Kidney (tissue), 22 donors: ENCODE measurements at places on chromosomes 3 and 15. TPM values are rescaled to one million over a fixed set of nuclear protein-coding genes. Genes with fewer than 3 reads are reported as not detected.

The PLA2G4D gene
- total RNA-seq: not detected

The PAQR5 gene
- 51.3 TPM for total RNA-seq

GRCh38 chr3:187296911-187297310 is 5.4 kb upstream of the MASP1 start:
- no peak overlapping the region for H3K27ac ChIP-seq
- no peaks in the 10 kb centered on the region for H3K36me3 ChIP-seq
- no peak overlapping the region for H3K4me3 ChIP-seq

- peak within 1 kb of the TSS; percentile 84 for H3K27ac ChIP-seq
- H3K4me1 ChIP-seq: peaks cover 21% of the 10 kb centered on the region
- no peaks in the 10 kb centered on the region for H3K36me3 ChIP-seq
- DNase-seq: peak; percentile 50
- H3K27me3 ChIP-seq: no peaks in the 10 kb centered on the region
Measured at GRCh38 chr3:127822041-127822681, at the start of gene MGLL. Gene MGLL, minus strand, starts transcription at chr3:127822515. Its CDS starts 197 bp downstream, at chr3:127822318.

DNA sequence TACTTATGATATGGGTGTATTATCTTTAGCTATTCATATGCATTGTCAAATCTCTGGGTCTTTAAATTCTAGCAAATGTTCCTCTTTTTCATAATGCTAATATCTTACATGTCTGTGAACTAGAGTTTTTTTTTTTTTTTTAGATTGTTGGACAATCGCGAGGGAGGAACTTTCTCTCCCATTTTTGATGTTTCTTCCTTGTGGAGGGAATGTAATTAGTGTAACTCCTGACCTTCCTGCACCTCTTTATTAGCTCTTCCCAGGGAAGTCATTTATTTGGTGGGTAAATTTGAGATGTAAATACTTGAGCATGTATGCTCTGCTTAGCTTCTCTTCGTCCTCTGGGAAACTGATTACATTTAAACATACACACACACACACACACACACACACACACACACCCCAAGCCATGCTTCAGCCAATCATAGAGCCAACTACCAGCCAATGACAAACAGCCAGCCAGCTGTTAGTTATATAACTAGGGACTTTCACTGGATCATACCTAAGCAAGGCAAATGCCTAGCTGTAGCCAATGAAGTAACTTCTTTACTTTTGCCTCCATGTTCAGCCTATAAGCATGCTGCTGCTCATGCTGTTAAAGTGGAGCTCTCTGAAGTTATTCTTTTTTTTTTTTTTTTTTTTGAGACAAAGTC is 8.3 kb upstream of the USP8 start:
- DNase-seq: no peak
- H3K27me3 ChIP-seq: no peaks in the 10 kb centered on the region
- no peaks in the 10 kb centered on the region for H3K4me1 ChIP-seq
- no peak overlapping the region for H3K4me3 ChIP-seq
- no peak overlapping the region for H3K27ac ChIP-seq

DNA sequence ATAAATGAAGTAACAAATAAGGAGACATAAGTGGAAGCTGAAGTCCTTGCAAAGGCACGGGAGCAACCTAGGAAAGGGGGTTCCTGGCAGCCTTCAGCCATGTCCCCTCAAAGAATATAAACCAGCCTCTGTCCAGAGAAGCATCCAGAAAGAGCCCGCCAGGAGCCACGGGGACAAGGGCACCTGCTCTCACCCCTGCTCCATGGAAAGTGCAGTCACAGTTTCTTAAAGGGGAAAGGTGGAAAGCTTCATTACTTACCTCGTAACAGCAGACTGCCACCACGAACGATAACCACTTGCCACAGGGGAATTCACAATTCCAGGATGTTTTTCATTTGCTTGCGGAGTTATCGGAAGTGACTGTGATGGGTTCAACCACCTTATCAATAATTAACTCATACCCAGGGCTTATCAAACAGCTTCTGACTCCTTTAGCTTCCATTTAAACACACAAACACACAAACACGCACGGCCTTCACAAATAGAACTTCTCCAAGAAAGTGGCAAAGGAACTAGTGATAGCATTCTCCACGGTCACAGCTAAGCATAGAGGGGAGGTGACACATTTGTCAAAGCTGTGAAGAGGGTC is 134.2 kb upstream of the IGF1R start:
- no peaks in the 10 kb centered on the region for H3K4me1 ChIP-seq
- no peak overlapping the region for H3K27ac ChIP-seq
- no peak for DNase-seq
- no peaks in the 10 kb centered on the region for H3K36me3 ChIP-seq

GRCh38 chr15:68383161-68384074 is 48.5 kb downstream of the ITGA11 start:
- H3K27me3 ChIP-seq: no peaks in the 10 kb centered on the region
- no peak overlapping the region for H3K27ac ChIP-seq
- H3K4me1 ChIP-seq: no peaks in the 10 kb centered on the region
- H3K36me3 ChIP-seq: no peaks in the 10 kb centered on the region

The GAP43 gene
- total RNA-seq: 0.19 TPM

The CHRD gene
- 16.8 TPM for total RNA-seq

GRCh38 chr3:3648988-3649679 is 150.1 kb upstream of the LRRN1 start:
- H3K36me3 ChIP-seq: no peaks in the 10 kb centered on the region
- DNase-seq: no peak
- H3K27ac ChIP-seq: no peak overlapping the region
- H3K27me3 ChIP-seq: no peaks in the 10 kb centered on the region

DNA sequence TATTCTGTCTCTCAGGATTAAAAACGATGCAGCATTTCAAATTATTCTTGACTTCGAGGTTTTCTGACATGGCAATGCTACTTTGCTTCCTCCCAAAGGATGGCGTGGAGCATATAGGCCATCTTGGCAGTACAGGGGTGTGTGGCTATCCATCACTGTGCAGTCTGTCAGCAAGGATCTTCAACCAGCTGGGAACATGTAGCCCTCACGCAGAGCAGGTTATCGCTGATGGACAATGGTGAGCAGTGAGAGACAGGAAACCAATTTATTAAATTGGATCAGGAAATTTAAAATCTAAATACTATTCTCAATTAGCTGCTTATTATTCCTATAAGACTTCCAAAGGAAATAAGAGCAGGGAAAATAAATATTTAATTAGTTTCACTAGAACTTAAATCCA is 615.3 kb downstream of the OTOL1 start:
- H3K4me3 ChIP-seq: no peak overlapping the region
- no peaks in the 10 kb centered on the region for H3K4me1 ChIP-seq
- DNase-seq: no peak
- no peaks in the 10 kb centered on the region for H3K36me3 ChIP-seq

- no peaks in the 10 kb centered on the region for H3K27me3 ChIP-seq
- H3K27ac ChIP-seq: no peak overlapping the region
- H3K4me3 ChIP-seq: no peak overlapping the region
- H3K36me3 ChIP-seq: no peaks in the 10 kb centered on the region
- no peaks in the 10 kb centered on the region for H3K4me1 ChIP-seq
Measured at GRCh38 chr3:62922326-62922725, 47.1 kb upstream of the CADPS start.

- H3K27me3 ChIP-seq: no peaks in the 10 kb centered on the region
- H3K4me1 ChIP-seq: no peaks in the 10 kb centered on the region
- H3K27ac ChIP-seq: no peak overlapping the region
- no peak for DNase-seq
Measured at GRCh38 chr3:98730338-98730737, 32.8 kb upstream of the ST3GAL6 start.

The ZNF860 gene
- total RNA-seq: 5.9 TPM

- no peak overlapping the region for H3K4me3 ChIP-seq
- no peaks in the 10 kb centered on the region for H3K4me1 ChIP-seq
- no peak for DNase-seq
- no peaks in the 10 kb centered on the region for H3K36me3 ChIP-seq
Measured at GRCh38 chr15:79349525-79349924, 38.6 kb downstream of the TMED3 start.

GRCh38 chr15:62502451-62502850 is 337.4 kb upstream of the C2CD4B start:
- no peak overlapping the region for H3K4me3 ChIP-seq
- no peaks in the 10 kb centered on the region for H3K4me1 ChIP-seq
- no peak for DNase-seq
- no peaks in the 10 kb centered on the region for H3K27me3 ChIP-seq

The BOC gene
- 22.2 TPM for total RNA-seq

- peak; percentile 28 for DNase-seq
- H3K27ac ChIP-seq: no peak overlapping the region
- no peak overlapping the region for H3K4me3 ChIP-seq
- H3K27me3 ChIP-seq: no peaks in the 10 kb centered on the region
Measured at GRCh38 chr3:13308380-13308801, 111.7 kb downstream of the NUP210 start.

DNA sequence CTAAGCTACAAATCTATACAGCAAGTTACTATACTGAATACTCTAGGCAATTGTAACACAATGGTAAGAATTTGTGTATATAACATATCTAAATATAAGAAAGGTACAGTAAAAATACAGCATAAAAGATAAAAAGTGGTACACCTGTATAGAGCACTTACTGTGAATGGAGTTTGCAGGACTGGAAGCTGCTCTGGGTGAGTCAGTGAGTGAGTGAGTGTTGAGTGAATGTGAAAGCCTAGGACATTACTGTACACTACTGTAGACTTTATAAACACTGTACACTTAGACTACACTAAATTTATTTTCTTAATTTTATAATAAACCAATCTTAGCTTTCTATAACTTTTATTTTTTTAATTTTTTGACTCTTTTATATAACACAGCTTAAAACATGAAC is 123.1 kb downstream of the ZMAT3 start:
- no peaks in the 10 kb centered on the region for H3K27me3 ChIP-seq
- H3K4me3 ChIP-seq: no peak overlapping the region
- H3K4me1 ChIP-seq: no peaks in the 10 kb centered on the region
- H3K27ac ChIP-seq: no peak overlapping the region
- H3K36me3 ChIP-seq: no peaks in the 10 kb centered on the region
- no peak for DNase-seq

DNA sequence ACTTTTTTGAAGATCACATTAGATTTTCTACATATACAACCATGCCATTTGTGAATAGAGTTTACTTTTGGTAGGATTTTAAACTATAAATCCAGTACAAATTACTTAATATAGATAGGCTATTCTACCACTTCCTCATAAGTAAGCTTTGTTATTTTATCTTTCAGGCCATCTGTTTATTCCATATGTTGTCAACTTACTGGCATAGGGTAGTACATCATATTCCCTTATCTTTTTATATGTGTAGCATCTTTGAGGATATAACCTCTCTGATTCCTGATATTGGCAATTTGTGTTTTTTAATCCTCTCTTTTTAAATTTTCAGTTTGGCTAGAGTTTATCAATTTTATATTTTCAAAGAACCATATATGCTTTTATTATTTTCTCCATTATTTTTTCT is 515.4 kb downstream of the DIPK2A start:
- H3K4me3 ChIP-seq: no peak overlapping the region
- no peaks in the 10 kb centered on the region for H3K36me3 ChIP-seq
- H3K27me3 ChIP-seq: no peaks in the 10 kb centered on the region
- no peaks in the 10 kb centered on the region for H3K4me1 ChIP-seq

DNA sequence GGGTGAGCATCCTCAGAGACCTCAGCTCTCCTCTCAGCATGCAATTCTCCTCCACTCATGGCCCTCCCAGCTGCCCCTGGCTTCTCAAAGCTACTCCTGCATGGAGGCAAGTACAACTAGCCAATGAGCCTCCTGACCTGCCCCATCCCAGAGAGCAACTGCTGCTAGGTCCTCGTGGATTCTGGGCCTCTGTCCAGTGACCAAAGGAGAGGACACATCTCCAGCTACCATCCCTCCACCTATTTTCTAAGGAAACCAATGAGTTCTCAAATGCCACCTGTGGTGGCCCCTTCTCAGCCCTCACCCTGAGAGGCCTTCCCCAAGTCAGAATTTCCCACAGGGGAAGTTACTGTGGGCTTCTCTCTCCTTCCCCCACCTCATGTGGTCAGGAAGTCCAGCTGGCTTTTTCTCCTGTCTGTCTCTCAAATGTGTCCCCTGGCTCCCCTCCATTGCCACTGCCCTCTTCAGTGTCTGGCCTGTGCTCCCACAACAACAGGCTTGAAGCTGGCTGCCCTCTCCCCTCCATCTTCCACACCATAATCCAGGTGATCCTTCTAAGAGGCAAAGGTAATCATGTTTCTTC is 43.0 kb downstream of the LIPC start:
- H3K27me3 ChIP-seq: no peaks in the 10 kb centered on the region
- peaks cover 41% of the 10 kb centered on the region for H3K4me1 ChIP-seq
- H3K4me3 ChIP-seq: no peak overlapping the region
- no peaks in the 10 kb centered on the region for H3K36me3 ChIP-seq
- no peak for DNase-seq

The TGM4 gene
- not detected for total RNA-seq

GRCh38 chr3:140469491-140469890 is 208.4 kb upstream of the TRIM42 start:
- H3K27ac ChIP-seq: no peak overlapping the region
- no peaks in the 10 kb centered on the region for H3K27me3 ChIP-seq
- no peaks in the 10 kb centered on the region for H3K4me1 ChIP-seq
- no peak overlapping the region for H3K4me3 ChIP-seq
- H3K36me3 ChIP-seq: no peaks in the 10 kb centered on the region

The SH3BP5 gene
- total RNA-seq: 109 TPM

DNA sequence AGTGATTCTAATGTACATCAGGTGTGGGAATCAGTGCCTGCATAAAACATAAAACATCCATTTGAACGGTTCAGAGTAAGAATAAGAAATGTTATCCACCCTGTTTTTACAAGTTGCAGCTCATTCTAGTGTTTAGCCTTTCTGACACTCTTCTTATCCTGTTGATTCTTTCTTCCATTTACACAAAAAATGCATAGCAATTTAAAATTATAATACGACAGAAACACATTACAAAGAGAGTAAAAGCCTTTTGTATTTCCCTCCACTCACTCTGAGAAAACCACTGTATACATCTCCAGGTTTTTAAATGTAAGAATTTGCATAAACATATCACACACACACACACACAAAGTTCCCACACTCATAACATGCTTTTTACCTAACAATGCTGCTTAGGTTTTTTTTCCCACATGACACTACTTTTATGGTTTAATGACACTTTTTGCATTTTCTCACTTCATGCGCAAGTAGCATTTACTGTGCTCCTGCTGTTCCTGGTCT is 199.8 kb downstream of the CNTN6 start:
- H3K4me1 ChIP-seq: no peaks in the 10 kb centered on the region
- H3K4me3 ChIP-seq: no peak overlapping the region
- DNase-seq: no peak
- no peak overlapping the region for H3K27ac ChIP-seq
